ENCODE measurements at places on chromosomes 13 and 19. TPM values are rescaled to one million over a fixed set of nuclear protein-coding genes. Genes with fewer than 3 reads are reported as not detected.
A peak's percentile ranks its signal among the peaks of the same experiment; 100 is the strongest.

The FXYD1 gene
- 13.4 TPM for total RNA-seq

DNA sequence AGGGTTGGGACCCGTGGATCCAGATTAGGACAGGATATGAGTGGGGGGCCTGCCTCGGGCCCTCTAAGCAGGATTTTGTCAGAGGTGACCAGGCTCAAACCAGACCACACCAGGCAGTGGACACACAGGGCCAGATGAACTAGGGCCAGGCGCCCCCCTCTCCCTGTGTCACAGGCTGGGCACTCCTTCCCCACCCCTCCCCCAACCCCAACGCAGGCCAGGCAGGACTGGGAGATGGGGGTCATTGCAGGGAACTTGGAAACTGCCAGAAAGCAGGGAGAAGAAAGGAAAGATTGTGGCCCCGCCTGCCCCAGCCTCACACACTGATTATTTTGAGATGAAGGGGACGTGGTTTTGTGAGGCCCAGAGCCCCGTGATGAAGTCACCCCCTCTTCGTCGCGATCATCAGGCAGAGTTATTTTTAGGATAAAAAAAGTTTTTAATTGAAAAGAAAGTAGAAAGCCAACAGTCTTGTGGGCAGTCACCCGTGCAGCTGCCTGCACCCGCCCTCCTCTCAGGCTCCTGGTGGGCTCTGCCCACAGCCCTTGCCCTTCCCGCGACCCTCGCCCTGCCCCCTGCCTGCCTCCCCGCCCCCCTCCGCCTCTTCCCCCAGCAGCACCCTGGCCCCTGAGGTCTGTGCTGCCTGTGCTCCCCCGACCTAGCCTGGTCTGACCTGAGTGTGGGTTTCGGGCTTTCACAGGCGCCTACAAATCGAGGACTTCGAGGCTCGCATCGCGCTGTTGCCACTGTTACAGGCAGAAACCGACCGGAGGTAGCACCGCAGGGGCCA lies 1.9 kb upstream of the YJEFN3 start:
- no peak overlapping the region for H3K4me3 ChIP-seq
- peaks cover 19% of the 10 kb centered on the region for H3K36me3 ChIP-seq
- peaks cover 41% of the 10 kb centered on the region for H3K4me1 ChIP-seq
- no peak for DNase-seq
- H3K27me3 ChIP-seq = no peaks in the 10 kb centered on the region

The DOHH gene
- 18.4 TPM for total RNA-seq

The GGN gene
- not detected for total RNA-seq

DNA sequence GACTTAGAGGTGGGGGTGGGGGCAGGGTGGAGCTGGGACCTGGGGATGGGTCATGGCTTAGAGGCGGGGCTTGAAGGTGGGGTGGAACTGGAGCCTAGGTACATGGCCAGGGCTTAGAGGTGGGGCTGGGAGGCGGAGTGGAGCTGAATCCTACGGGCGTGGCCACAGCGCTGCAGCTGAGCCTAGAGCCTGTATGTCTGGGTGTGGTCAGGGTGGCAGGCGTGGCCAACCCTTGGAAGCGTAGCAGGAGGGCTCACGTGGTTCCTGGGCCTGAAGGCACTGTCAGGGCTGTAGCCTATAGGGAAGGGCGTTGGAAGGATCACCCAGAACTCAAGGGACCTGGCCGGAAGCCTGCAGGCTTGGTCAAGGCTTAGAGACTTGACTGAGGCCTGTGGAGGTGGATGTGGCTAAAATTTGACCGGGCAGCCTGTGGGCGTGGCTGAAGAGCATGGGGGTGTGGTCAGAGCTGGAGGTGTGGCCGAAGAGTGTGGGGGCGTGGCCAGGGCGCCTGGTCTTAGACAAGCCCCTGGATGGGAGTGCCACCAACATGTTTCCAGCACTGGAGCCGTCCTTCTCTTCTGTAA lies 24.3 kb downstream of the COLGALT1 start:
- H3K27ac ChIP-seq = no peak overlapping the region
- H3K27me3 ChIP-seq = no peaks in the 10 kb centered on the region
- H3K4me1 ChIP-seq = peaks cover 7% of the 10 kb centered on the region
- DNase-seq = no peak
- H3K4me3 ChIP-seq = no peak overlapping the region
- H3K36me3 ChIP-seq = peaks cover 77% of the 10 kb centered on the region

- no peaks in the 10 kb centered on the region for H3K27me3 ChIP-seq
- no peaks in the 10 kb centered on the region for H3K4me1 ChIP-seq
- no peak overlapping the region for H3K27ac ChIP-seq
- H3K36me3 ChIP-seq = no peaks in the 10 kb centered on the region
- no peak overlapping the region for H3K4me3 ChIP-seq
- DNase-seq = no peak
Measured at GRCh38 chr13:27054760-27055159, 116.9 kb downstream of the USP12 start.

DNA sequence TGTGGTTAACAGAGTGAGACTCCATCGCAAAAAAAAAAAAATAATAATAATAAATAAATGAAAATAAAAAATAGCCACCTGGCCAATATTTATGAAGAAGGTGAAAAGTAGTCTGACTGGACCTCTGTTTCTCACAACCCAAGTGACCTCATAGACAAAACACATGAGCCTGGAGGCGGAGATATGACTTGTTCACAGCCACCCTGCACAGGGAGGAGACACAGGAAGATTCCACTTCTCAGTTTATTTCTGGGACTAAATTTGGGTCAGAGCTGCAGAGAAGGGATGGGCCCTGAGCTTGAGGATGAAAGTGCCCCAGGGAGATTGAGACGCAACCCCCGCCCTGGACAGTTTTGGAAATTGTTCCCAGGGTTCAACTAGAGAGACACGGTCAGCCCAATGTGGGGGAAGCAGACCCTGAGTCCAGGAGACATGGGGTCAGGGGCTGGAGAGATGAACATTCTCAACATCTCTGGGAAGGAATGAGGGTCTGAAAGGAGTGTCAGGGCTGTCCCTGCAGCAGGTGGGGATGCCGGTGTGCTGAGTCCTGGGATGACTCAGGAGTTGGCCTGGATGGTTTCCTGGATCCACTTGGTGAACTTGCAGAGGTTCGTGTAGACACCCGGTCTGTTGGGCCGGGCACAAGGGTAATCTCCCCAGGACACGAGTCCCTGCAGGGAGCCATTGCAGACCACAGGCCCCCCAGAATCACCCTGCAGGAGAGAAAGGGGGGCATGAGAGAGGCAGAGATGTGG lies 9.6 kb downstream of the KLK5 start:
- H3K4me3 ChIP-seq = no peak overlapping the region
- H3K4me1 ChIP-seq = no peaks in the 10 kb centered on the region
- DNase-seq = no peak
- no peaks in the 10 kb centered on the region for H3K36me3 ChIP-seq
- no peak overlapping the region for H3K27ac ChIP-seq

DNA sequence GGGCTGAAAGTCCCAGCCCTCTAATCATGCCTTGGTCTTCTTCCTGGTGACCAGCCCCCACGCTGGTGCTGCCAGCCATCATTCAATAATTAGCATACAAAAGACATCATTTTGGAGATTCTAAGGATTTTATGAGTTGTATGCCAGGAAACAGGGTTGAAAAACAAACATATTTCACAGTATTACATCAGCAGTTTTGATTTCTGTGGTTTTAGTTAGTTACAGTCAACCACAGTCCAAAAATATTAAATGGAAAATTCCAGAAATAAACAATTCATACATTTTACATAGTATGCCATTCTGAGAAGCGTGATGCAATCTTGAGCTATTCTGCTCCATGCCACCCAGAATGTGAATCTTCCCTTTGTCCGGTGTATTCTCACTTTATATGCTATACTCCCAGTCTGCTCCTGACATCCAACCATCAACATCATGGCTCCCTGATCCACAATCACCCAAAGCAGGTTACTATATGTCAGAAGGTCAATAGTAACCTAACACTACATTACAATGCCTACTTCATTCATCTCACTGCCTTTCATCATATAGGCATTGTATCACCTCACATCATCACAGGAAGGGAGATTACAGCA lies 49.2 kb downstream of the STOML3 start:
- no peaks in the 10 kb centered on the region for H3K4me1 ChIP-seq
- DNase-seq = no peak
- no peaks in the 10 kb centered on the region for H3K36me3 ChIP-seq
- H3K4me3 ChIP-seq = no peak overlapping the region

The MAST1 gene
- not detected for total RNA-seq

The APC2 gene
- 0.58 TPM for total RNA-seq

- H3K4me3 ChIP-seq = no peak overlapping the region
- no peaks in the 10 kb centered on the region for H3K4me1 ChIP-seq
- H3K27ac ChIP-seq = no peak overlapping the region
Measured at GRCh38 chr13:76271728-76272232, 614.4 kb downstream of the KCTD12 start.

The GGACT gene
- total RNA-seq = 8.6 TPM

The ZNF99 gene
- total RNA-seq = 0.37 TPM

DNA sequence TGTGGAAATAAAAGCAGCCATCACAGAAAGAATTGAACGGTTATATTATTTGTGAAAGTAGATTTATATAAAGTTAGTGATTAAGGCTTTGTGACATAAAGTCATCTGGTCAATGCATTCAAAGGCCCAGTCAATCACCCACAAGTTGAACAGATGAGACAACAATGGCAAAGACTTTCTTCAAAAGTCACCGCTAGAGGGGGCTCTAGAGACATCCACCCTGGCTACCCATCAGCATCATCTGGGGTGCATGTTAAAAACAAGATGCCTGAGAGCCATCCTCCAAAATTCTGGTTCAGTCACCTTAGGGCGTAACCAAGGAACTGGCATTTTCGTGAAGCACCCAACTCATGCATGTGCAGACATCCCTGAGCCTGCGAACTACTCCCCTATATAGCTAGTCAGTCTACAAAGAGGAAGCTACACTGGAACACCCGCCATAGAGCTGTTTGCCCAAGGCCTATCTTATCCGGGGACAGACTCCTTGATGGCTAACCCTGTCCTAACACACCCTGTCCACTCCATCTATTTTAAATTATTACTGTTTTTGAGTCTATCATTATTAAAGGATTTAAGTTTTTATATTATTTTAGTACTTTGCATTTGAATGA lies 970.5 kb downstream of the UQCRFS1 start:
- DNase-seq = peak; percentile 47
- no peak overlapping the region for H3K27ac ChIP-seq
- no peaks in the 10 kb centered on the region for H3K27me3 ChIP-seq
- no peak overlapping the region for H3K4me3 ChIP-seq

DNA sequence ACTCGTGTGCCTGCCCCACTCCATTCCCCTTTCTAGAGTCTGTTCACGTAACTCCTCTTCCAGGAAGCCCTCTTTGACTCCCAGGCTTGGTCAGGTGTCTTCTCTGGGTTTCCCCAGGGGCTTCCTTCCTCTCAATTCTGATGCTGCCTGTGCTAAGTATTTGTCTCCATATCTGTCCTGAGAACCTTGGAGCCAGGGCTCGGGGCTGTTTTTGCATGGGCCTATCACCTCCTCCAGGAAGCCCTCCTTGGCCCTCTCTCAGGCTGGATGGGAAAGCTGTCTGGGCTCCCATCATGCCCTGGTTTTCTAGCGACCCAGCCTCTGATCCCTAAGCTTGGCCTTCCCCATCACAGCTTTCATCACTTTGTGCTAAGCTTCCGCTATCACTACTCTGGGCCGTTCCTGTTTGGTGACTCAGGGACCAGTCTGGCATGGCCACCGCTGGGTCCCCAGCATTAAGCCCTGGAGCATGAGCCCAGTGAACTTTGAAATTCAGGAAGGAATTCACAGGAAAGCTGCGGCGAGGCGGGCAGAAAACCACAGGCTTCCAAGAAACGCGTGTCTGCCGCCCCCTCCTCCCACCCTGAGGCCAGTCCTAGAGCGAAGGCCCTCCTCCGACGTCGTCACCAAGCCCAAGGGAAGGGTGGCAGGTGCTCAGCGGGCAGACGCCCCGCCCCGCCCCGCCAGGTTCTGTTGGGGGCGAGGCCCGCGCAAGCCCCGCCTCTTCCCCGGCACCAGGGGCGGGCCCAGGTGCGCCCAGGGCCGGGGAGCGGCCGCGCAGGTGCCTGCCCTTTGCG lies 486 bp upstream of the SPINT2 start:
- H3K27me3 ChIP-seq = no peaks in the 10 kb centered on the region
- no peaks in the 10 kb centered on the region for H3K36me3 ChIP-seq
- H3K4me1 ChIP-seq = peaks cover 31% of the 10 kb centered on the region
- DNase-seq = peak; percentile 98
- H3K4me3 ChIP-seq = peak overlapping the region; percentile 62

The PEX11G gene
- not detected for total RNA-seq

The CERS1 gene
- 4.8 TPM for total RNA-seq

DNA sequence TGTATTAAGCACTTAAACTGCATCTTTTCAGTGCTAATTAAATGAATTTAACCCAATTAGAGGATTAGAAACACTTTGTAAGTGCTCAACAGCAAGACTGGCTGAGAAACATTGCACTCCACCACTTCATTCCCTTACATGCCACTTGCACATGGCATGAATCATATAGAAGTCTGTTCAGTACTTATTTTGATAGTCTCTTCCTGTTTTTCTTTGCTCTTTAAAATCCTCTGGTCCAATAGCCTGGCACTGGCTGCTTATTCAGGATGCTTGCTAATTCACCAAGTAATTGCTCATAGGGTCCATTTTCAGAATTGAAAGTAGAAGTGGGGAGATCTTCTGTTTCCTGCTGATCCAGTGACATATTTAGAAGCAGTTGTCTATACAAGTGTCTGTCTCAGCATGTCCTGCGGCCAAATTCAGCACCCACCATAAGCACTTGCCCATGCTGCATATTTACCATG lies 900.1 kb downstream of the PCDH9 start:
- no peak for DNase-seq
- no peaks in the 10 kb centered on the region for H3K27me3 ChIP-seq
- no peak overlapping the region for H3K27ac ChIP-seq

DNA sequence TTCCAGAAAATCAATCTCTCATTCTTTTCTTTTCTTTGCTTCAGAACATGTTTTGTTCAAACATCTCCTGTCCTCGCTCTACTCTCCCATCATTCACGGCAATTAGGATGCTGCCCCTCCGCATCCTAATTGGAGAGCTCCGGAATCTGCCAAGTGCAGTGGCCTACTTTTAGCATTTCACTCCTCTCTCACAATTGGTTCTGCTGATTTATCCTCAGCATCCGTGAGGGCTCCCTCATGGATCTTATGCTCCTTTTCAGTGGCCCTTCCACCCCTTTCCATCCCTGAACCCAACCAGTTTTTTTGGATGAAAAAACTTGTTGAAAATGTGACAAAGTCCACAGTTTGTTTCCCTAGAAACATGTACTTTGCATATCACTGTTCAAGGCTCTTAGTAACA lies 22.4 kb downstream of the AMER2 start:
- no peaks in the 10 kb centered on the region for H3K4me1 ChIP-seq
- no peak overlapping the region for H3K4me3 ChIP-seq
- no peak for DNase-seq
- H3K27ac ChIP-seq = no peak overlapping the region

DNA sequence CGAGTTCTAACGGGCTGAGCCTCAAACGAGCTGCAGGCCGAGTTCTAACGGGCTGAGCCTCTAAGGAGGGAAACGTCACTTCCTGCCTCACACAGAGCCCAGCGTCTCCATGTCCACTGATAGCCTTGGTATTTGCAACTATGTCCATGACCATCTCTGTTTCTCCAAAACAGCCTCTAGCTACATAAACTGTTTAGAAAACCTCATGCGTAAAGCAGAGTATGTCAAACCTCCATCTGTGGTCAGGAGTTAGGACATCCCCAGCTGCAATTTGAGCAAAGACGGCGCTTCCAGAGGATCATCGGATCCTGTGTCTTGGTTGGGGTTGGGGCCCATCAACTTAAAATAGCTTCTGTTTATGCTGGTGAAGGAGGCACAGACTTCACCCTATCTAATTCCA lies 20.8 kb downstream of the RASA3 start:
- peaks cover 10% of the 10 kb centered on the region for H3K4me1 ChIP-seq
- H3K36me3 ChIP-seq = no peaks in the 10 kb centered on the region
- H3K27me3 ChIP-seq = no peaks in the 10 kb centered on the region
- DNase-seq = peak; percentile 73
- H3K27ac ChIP-seq = peak overlapping the region; percentile 50

The KIR2DL1 gene
- not detected for total RNA-seq

The LEUTX gene
- total RNA-seq = not detected
